Activated naive CD8-positive, alpha-beta T cell treated with anti-CD3 and anti-CD28 coated beads, Interleukin-2, amount 10 ng/mL, durations not matched to agents 7 days and 5 days (primary cell): ENCODE measurements at places on chromosomes 2 and 18. TPM values are rescaled to one million over a fixed set of nuclear protein-coding genes. Genes with fewer than 3 reads are reported as not detected.

The BOK gene
- total RNA-seq: not detected

The REG3A gene
- total RNA-seq: not detected

DNA sequence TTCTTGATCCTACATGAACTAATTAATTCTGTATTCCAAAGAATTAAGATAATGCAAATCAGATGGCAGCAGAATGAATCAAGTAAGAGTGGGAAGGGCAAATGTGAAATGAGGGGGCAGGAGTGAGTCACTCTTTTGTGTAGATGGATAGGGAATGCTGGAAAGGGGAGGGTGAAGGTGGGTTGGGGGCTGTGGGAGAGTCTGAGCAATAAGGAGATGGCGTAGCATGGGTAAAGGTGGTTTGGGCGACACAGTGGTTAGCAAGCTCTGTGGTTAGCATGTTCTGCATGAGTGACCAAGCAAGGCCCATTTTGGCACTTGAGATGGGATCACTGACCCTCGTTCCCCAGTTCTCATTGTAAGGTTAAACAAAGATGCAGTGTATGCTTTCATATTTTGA is 20.4 kb downstream of the GPD2 start:
- no peak overlapping the region for H3K27ac ChIP-seq
- no peak for DNase-seq
- no peak overlapping the region for H3K4me3 ChIP-seq
- peaks cover 3% of the 10 kb centered on the region for H3K4me1 ChIP-seq
- H3K36me3 ChIP-seq: peaks cover 25% of the 10 kb centered on the region

- H3K4me1 ChIP-seq: peaks cover 4% of the 10 kb centered on the region
- no peak for DNase-seq
- H3K4me3 ChIP-seq: peak overlapping the region; percentile 90
- H3K27ac ChIP-seq: peak overlapping the region; percentile 99
Observed at GRCh38 chr2:74391209-74391579, 11.1 kb upstream of the DCTN1 start.

The MOGAT1 gene
- total RNA-seq: not detected

GRCh38 chr2:33011941-33012340 is 65.2 kb downstream of the LTBP1 start:
- H3K4me3 ChIP-seq: no peak overlapping the region
- H3K36me3 ChIP-seq: no peaks in the 10 kb centered on the region
- DNase-seq: no peak

- H3K36me3 ChIP-seq: peaks cover 1% of the 10 kb centered on the region
- no peak overlapping the region for H3K27ac ChIP-seq
- no peak for DNase-seq
- H3K4me3 ChIP-seq: no peak overlapping the region
- no peaks in the 10 kb centered on the region for H3K4me1 ChIP-seq
Observed at GRCh38 chr2:18623782-18624181, 34.4 kb upstream of the NT5C1B start.

GRCh38 chr18:41128126-41128525 is 826.9 kb upstream of the PIK3C3 start:
- no peaks in the 10 kb centered on the region for H3K36me3 ChIP-seq
- H3K4me3 ChIP-seq: no peak overlapping the region
- no peak overlapping the region for H3K27ac ChIP-seq
- H3K4me1 ChIP-seq: no peaks in the 10 kb centered on the region

The GALNT3 gene
- 4.7 TPM for total RNA-seq

GRCh38 chr18:36464126-36464651 is 166.7 kb downstream of the FHOD3 start:
- DNase-seq: no peak
- H3K36me3 ChIP-seq: no peaks in the 10 kb centered on the region
- no peak overlapping the region for H3K4me3 ChIP-seq
- H3K27me3 ChIP-seq: peaks cover 6% of the 10 kb centered on the region

GRCh38 chr2:99775585-99775984 is 285.8 kb upstream of the REV1 start:
- H3K27ac ChIP-seq: no peak overlapping the region
- no peak for DNase-seq
- H3K36me3 ChIP-seq: no peaks in the 10 kb centered on the region
- no peak overlapping the region for H3K4me3 ChIP-seq
- H3K4me1 ChIP-seq: no peaks in the 10 kb centered on the region

The MAB21L4 gene
- not detected for total RNA-seq

The POTEC gene
- not detected for total RNA-seq

DNA sequence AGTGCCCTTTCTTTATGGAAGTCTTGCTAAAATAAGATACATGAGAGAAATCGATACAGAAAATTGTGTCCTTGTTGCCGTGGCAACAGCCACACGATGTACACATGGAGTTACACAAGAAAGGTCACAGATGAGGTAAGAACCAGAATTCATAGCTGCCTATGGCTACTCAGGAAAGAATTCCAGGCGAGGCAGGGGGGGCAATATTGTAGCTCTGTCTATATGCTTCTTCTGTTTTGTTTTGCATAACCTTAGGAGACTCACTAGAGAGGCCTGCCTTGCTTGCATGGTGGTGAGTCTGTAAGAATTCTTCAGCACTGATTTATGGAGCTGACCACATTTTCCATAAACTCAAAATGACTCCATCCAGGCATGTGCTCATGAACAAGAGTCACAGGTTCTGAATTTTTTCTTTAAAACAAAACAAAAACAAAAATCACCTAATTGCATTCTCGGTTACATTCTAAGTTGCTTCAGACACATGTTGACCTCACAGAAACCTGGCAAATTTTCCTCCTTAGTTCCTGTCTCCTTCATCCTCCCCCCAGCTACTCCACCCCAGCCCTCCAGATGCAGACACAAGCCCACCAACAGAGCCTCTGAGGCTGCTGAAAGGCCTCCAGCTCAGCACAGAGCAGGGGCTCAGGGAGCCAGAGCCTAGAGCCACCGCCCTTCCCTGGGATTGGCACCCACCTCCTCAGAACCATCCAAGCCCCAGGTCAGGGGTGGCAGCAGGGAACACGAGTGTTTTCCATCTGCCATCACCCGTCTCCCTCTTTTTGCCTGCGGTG is 183.5 kb downstream of the ANTXR1 start:
- no peak for DNase-seq
- H3K27me3 ChIP-seq: peaks cover 6% of the 10 kb centered on the region
- no peaks in the 10 kb centered on the region for H3K36me3 ChIP-seq
- no peak overlapping the region for H3K27ac ChIP-seq
- no peaks in the 10 kb centered on the region for H3K4me1 ChIP-seq

The UGT1A10 gene
- total RNA-seq: not detected

DNA sequence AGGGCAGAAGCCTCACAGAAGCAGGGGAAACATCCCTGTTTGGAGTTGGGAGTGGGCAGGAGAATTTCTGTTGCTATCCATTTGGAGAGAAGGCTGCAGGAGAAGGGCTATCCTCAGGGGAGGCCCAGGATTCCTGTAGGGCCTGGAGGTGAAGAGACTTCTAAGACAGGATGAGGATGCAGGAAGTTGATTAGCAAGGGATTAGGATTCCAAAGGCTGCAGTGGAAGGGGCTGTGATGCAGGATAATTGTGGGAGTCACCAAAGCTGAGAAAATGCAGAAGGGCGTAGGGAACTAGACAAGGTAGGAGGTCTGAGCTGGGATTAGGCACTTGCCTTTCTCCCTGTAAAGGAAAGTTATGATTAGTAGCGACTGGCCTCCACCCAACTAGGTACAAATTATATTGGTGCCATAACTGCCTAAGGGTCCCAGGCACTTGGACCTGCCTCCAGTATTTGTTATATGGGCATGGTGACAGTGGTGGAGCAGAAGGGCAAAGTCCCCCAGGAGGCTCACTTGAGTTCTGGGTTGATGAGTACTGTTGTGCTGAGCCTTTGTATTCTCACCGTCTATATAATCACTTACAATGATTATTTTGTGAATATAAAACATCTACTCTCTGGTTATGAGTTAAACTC is 96.4 kb upstream of the MSTN start:
- H3K4me1 ChIP-seq: no peaks in the 10 kb centered on the region
- H3K27me3 ChIP-seq: peaks cover 4% of the 10 kb centered on the region
- H3K36me3 ChIP-seq: no peaks in the 10 kb centered on the region

DNA sequence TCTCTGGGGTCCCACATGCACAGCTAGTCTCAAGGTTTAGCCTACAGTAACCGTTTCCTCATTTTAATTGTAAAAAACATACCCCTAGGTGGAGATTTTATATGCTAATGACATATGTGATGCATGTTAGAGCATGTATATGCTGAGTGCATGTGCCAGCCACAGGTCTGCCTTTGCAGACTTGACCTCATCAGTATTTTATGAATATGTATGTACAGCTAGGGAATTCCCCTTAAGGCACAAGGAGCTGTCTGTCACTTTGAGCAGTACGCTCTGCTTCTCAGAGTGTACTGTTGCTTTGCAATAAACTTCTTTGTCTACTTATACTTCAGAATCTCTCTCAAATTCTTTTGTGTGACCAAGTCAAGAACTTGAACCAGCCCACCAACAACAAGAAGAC is 131.2 kb upstream of the ERBB4 start:
- H3K4me1 ChIP-seq: no peaks in the 10 kb centered on the region
- no peak for DNase-seq

GRCh38 chr2:78768016-78768415 is 257.5 kb upstream of the REG3G start:
- no peaks in the 10 kb centered on the region for H3K4me1 ChIP-seq
- DNase-seq: no peak
- no peaks in the 10 kb centered on the region for H3K36me3 ChIP-seq
- no peak overlapping the region for H3K4me3 ChIP-seq

GRCh38 chr18:68839701-68840100 is 41.8 kb downstream of the CCDC102B start:
- no peak overlapping the region for H3K27ac ChIP-seq
- no peaks in the 10 kb centered on the region for H3K36me3 ChIP-seq
- H3K4me1 ChIP-seq: no peaks in the 10 kb centered on the region
- H3K27me3 ChIP-seq: no peaks in the 10 kb centered on the region

DNA sequence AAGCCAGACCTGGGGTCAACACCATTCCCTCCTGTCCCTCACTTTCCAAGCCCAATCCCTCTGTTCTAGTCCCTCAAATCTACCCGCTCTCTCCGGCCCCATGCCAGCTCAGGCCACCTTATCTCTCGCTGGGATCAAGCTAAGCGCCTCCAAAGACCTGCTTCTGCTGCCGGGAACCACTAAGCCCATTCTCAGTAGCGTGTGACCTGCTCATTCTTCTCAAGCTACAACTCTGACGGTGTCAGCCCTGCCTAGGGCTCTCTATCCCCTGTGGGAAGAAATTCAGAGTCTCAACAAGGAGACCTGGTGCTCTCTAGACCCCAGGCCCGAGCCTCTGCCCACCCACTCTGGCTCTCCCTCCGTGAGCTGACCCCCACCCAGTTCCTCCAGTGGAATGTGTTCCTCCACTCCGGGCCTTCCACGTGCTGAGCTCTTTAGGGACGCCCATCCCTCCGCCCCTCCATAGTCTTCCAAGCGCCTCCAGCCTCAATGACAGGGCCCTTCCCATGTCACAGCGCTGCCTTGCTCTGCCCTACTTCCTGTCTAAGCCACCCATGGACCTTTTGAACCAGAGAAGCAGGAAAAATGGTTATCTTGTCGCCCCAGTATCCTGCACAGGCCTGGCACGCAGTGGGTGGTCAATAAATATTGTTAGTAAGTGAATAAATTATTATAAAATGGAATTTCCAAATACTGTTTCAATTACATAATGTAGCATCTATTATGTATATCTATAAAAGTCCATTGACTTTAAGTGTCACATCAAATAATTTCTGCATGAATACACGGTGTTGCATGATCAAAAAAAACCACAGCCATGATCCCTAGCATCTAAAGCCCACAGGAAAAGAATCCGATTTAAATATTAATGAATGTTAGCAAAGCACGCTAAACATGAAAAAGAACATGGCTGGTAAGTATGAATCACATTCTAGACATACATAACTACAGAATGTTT is 127.6 kb downstream of the ZNF516 start:
- H3K36me3 ChIP-seq: peaks cover 27% of the 10 kb centered on the region
- H3K27ac ChIP-seq: no peak overlapping the region
- H3K4me3 ChIP-seq: no peak overlapping the region
- H3K27me3 ChIP-seq: no peaks in the 10 kb centered on the region
- DNase-seq: no peak
- peaks cover 12% of the 10 kb centered on the region for H3K4me1 ChIP-seq

- no peak overlapping the region for H3K27ac ChIP-seq
- peaks cover 4% of the 10 kb centered on the region for H3K4me1 ChIP-seq
- H3K36me3 ChIP-seq: peaks cover 3% of the 10 kb centered on the region
Observed at GRCh38 chr2:173298536-173299097, 56.1 kb upstream of the CDCA7 start.

DNA sequence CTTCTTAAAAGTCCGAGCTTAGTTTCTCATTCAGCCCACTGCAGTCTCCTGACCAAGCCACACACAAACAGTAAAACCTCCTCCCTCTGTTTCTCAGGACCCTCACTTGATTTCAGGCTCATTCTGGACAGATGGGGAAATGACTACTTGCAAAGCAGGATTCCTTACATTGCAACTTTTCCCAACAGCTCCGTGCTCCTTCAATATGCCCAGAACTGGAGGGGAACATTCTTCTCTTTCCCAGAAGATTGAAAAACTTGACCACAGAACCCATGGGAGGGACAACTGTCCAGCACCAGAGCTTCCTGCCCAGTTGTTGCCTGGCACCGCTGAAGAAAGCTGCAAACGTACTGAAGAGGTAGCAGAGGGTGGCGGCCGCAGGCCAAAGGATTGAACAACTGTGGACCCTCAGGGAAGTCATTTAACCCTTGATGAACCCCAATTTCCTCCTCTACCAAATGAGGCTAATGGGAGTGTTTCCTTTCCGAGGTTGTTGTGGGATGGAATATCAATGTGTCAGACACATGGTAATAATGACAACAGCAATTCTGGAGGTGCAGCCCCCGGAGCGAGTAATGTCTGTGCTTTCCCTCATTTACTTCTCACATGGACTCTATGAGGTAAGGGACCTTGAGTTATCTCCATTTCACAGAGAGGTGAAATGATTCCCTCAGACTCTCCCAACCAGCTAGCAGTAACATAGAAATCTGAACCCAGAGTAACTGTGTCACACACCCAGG is 25.0 kb downstream of the BCL11A start:
- H3K27me3 ChIP-seq: peaks cover 55% of the 10 kb centered on the region
- no peaks in the 10 kb centered on the region for H3K36me3 ChIP-seq
- no peak for DNase-seq
- H3K4me1 ChIP-seq: peaks cover 10% of the 10 kb centered on the region
- no peak overlapping the region for H3K27ac ChIP-seq

DNA sequence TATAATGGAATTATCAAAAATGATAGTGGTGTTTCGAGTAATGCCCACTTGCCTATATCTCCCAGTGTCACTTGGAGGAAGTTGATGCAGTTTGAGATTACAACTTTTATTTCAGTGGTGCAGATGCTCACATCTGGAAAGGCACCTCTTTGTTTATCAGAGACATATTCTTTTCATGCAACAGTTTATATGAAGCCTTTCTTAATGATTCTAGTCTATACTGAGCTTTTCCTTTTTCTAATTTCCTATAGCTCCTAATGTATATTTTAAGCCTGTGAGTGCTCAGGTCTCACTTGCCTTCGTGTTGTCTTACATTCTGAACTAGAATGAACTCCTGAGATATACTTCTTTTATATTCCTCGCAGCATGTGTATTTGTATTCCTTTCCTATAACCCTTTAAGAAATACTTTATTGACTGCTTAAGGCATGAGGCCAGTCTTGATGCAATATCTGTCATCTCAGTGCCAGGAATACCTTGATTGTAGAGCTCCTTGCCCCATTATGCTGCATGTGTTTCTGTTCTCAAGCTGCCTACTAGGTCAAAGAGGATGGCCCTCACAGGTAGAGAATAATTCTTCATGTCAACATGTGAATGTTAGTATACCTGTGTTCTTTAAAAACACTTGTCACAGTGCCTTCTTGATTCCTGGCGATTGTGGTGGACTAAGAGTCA is 52.6 kb downstream of the VRK2 start:
- H3K4me1 ChIP-seq: peaks cover 4% of the 10 kb centered on the region
- H3K27ac ChIP-seq: no peak overlapping the region
- no peak for DNase-seq
- H3K27me3 ChIP-seq: no peaks in the 10 kb centered on the region
- no peak overlapping the region for H3K4me3 ChIP-seq

The CREG2 gene
- total RNA-seq: not detected

The DTNB gene
- 36.7 TPM for total RNA-seq
